Endothelial cell (in vitro differentiated cells): ENCODE measurements at places on chromosomes 2 and 18.

DNA sequence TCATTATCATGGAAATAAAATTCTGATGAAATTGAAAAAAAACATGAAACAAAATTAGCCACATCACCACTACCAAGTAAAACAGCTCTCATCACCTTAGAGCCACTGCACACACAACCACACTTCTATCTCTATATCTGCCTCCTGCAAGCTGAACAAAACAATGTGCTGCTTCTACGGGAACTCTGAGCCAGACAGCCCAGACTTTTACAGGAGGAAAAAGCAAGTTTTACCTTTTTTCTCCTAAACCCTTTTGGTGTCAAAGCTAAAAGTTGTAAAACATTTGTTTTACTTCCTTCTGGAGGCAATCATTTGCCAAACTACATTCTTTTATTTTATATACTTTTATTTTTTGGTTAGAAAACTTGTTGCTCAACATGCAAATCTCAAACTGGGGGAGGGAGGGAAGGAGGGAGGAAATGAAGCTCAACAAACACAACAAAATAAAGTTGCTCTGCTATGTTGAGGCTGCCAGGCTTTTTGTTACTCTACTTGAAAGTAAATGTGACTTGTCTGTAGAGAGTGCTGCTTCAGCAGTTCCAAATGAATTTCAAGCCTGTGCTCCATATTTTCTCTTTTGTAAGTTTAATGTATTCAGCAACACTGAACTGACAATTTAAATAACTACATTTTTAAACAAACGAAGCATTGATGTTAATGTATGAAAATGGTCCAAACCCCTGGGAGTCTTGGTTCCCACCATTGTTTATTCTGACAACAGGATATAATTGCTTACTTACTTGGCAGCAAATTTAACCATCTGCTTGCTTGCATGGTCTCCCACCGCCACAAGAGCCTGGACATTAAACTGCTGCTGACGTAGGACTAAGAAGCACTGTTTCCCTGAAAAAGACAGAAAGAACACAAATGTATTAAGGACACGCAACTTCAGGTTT is 24.5 kb downstream of the DARS1 start:
- peak; percentile 10 for DNase-seq

- no peak for DNase-seq
Observed at GRCh38 chr18:9101730-9102507, 580 bp upstream of the NDUFV2 start.

DNA sequence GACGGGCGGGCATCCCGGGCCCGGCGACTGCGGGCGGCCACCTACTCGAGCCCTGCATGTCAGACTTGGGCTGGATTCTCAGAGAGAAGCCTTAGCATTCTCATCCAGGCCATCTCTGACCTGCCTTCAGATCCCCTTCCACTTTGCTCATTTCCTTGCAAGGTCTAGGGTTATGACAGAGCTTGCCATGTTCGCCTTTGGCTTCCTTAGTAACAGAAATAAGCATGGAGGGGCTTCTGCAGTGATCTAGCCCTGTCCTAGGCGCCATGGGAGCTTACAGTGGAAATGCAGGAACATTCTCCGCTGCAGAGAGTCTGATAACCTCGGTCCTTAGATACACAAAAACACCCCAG is 632 bp upstream of the ACVR1 start:
- no peak for DNase-seq

DNA sequence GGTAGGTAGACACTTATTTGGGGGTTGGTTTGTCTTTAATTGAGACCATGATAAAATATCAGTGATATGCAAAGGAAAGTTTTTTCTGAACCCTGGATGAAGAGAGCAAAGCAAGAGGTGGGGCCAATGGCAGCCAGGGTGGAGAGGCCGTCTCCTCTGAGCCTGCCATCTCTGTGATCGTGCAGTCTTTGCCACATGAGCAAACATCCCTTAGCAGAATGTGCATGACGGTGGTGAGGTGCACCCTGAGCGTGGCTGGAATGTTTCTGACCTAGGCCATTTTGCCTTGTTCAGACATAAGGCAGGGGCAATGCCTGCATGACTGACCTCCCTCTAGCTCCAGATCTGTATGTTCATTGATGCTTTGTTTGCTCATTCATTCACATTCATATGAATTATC is 6.0 kb downstream of the NCK2 start:
- DNase-seq = no peak

GRCh38 chr2:40043641-40044040 is 264.6 kb upstream of the THUMPD2 start:
- no peak for DNase-seq

DNA sequence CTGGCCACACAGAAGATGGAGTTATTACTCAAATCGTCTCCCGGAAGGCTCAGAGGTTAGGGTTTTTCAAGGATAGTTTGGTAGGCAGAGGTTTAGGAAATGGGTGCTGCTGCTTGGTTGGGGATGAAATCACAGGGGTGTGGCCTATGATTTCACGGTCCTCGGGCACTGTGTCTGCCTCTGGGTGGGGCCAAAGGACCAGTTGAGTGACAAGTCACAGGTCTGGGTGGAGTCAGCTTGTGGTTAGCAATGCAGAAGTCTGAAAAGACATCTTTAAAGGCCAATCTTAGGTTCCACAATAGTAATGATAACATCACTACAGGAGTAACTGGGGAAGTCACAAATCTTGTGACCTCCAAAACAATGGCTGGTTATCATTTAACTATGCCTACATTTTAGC is 387.8 kb downstream of the ZNF521 start:
- no peak for DNase-seq

GRCh38 chr2:144217853-144218633 is 301.9 kb downstream of the ZEB2 start:
- no peak for DNase-seq

DNA sequence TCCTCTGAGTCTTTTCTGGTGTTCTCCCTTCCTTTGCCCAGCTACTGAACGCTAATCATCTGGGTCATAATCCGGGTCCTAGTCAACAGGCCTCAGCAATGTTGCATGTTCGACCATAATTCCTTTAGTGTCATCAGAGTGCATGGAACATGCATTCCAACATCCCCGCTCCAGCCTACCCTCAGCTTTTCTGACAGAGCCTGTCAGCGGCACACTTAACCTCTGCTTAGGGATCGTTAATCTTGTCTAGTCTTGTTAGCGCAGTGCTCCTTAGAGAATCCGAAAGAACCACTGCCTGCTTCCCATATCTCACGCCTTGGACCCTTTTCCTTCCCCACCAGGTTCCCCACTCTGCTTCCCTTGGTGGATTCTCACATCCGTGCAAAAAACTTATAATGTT is 767.9 kb upstream of the ID2 start:
- DNase-seq = no peak

GRCh38 chr2:128505150-128505490 is 186.5 kb upstream of the HS6ST1 start:
- DNase-seq = no peak

DNA sequence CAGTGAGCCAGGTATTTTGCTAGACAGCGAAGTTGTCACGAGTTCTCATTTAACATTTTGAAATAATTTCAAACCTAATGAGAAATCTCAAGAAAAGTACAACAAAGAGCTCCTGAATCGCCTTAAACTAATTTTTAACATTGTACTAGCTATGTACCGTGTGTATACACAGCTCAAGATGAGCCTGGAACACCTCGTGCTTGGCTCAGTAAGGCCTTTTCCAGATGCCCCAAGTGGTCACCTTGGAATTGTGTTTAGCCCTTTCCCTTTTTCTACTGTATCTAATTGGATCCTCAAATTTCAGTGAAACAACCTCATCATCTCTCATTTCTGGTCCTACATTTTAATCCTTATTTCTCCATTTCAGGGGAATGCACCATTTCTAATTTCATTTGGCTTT is 7.2 kb downstream of the PTPN4 start:
- no peak for DNase-seq

GRCh38 chr2:86023366-86023712 is 82.3 kb downstream of the POLR1A start:
- no peak for DNase-seq

GRCh38 chr2:134128746-134129145 is 125.1 kb upstream of the MGAT5 start:
- DNase-seq = no peak

DNA sequence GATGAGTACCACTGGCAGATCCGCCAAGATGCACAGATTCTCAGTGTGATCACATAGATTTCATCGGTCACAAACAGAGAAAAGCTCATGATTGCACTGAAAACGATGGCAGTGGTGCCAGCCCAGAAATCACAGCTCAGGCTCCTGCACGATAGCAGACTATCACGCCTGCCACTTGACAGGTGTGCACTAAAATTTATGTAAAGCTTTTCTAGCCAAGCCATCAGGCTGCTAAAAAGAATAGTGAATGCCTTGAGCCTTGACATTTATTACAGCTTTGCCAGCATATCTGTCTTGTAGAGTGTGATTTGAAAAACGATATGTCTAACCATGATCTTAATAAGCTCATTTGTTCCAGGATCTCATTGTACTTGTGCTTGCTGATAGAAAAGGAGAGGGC is 409.5 kb upstream of the CWC22 start:
- DNase-seq = no peak

- no peak for DNase-seq
Observed at GRCh38 chr2:219223831-219224610, 5.3 kb upstream of the ABCB6 start.

GRCh38 chr2:235606004-235606715 is 112.3 kb downstream of the AGAP1 start:
- DNase-seq = no peak

DNA sequence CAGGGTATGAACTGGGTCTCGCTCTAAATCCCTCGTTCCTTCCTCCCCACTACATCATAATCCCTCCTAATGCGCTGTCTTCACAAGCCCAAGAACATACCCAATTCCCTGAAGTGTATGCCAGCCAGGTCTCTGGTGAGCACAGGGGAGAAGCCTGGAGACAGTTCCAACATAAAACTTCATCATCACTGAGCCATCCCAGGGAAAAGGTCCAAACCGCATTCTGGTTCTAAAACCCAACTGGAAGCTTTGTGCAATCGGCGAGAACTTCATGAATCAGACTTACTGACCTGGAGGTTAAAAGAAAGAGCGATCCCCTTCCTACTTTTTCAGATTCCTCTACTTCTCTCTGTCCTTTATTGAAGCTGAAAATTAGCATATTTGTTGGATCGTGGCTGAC is 132.7 kb downstream of the ALPK2 start:
- DNase-seq = no peak

- DNase-seq = no peak
Observed at GRCh38 chr2:85459771-85460170, 41.3 kb downstream of the SH2D6 start.

DNA sequence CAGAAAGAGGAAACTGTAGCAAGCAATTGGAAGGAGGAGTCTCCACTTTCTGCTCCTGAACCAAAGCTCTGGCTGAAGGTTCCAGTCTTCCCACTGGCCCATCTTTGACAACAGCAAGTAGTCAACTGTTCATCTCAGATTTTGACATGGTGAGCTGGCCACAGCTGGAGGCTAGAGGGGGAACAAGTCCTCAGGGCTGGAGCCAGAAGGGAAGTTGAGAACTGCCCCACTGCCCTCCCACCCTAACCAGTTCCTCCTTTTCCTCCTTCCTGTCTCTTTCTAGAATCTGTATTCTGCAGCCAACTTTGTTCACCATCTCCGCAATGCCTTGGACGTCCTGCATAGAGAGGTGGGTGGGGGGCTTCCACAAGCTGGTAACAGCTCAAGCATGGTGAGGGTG is 105.8 kb downstream of the PLB1 start:
- no peak for DNase-seq

DNA sequence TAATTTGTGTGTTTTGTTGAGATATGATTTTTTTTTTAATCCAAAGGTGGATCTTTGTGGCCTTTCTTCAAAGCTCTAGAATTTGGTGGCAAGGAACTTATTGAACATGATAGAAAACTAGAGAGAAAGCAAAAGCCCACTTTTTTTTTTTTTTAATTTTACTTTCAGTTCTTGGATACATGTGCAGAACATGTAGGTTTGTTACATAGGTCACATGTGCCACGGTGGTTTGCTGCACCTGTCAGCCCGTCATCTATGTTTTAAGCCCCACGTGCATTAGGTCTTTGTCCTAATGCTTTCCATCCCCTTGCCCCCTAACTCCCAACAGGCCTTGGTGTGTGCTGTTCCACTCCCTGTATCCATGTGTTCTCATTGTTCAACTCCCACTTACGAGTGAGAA is 135.9 kb downstream of the RHBDD1 start:
- no peak for DNase-seq

DNA sequence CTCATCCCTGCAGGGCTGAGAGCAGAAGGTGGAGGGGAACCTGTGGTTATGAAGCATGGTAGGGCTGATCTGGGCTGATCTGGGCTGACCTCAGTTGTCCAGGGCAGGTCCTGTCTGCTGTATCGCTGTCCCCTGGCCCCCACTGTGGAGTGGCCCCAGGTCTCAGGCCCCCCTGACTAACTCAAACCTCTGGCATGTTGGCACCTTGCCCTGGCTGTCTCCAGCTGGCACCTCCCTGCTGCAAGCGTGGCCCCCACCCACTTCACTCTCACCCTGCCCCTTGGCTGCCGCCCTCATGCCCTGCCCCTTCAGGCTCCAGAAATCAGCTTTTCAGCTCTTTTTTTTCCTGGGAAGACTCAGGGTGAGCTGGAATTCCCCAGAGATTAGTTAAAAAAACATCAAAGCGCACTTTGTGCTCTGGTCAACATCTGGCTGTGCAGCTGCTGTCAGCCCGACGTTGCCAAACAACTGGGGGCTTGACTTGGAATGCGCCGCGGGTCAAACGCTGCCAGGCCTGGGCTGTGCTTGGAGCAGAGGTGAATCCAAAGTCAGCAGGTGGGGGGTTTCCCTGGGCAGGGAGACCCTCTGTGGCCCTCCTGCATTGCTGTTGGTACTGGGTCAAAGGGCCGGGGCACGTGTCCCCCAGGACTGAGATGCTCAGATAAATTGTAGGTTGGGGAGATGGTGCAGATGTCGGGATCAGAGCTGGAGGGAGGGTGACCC is 173.8 kb upstream of the HDAC4 start:
- no peak for DNase-seq

DNA sequence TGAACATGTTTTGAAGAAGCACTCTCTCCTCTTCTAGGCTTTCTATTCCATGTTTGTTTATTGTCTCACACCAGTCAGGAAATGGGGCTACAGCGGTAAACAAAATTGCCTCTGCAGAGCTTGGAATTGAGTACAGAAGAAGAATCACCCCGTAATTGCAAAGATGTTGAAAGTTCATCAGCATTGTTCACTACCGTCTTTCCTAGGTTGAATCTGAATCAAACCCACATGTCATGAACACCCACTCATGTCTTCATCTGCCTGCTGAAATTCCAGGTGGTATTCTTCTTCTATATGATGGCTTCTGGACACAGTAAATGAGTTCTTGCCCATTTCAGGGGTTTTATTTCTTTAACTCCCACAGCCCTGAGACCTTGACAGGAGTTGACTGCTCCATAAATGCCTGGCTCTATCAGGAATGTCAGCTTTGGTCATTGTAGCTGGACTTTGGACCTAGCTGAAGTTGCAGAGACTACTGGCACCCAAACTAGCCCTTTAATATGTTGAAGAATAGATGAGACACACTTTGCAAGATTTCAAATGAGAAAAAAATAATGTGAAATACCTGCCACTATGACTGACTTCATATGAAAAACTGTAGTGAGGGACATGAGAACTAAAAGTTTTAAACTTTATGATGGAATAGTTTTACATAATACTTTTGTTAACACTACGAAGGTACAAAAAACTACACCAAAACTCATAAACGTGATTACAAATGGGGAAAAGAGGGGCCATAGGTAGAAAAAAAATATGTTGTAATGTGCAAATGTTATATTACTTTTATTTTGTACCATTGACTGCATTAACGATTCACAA is 1235.3 kb upstream of the ZEB2 start:
- no peak for DNase-seq
